ENCODE measurements at places on chromosomes 7 and 10. TPM values are rescaled to one million over a fixed set of nuclear protein-coding genes. Genes with fewer than 3 reads are reported as not detected.

GRCh38 chr7:92306153-92306552, 60.4 kb downstream of the ANKIB1 start:
- peaks cover 18% of the 10 kb centered on the region for H3K36me3 ChIP-seq
- no peaks in the 10 kb centered on the region for H3K4me1 ChIP-seq
- no peak for DNase-seq

The KEL gene
- not detected for total RNA-seq

The CPA4 gene
- not detected for total RNA-seq

The ADRA2A gene
- 1.7 TPM for total RNA-seq

The UTF1 gene
- not detected for total RNA-seq

DNA sequence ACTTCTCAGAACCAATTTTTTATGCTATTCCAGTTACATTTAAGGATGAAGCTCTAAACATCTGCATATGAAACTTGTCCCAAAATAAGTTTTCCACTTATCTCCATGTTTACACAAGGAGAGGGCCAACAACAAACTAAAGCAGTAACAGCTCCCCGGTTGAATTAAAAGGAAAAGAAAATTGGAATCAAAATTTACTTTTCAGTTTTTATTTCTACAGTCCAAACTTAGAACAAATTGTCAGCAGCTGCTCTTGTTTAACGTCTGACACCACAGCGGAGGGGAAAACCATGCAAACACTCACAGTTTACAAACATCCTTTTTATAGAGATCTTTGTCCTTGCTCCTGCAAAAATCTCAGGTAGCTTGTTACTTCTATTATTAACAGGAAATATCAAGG, 101.3 kb downstream of the COL28A1 start:
- H3K4me3 ChIP-seq: no peak overlapping the region
- DNase-seq: no peak
- no peaks in the 10 kb centered on the region for H3K4me1 ChIP-seq
- no peaks in the 10 kb centered on the region for H3K36me3 ChIP-seq

The CPVL gene
- total RNA-seq: not detected

The CPED1 gene
- 57.1 TPM for total RNA-seq

DNA sequence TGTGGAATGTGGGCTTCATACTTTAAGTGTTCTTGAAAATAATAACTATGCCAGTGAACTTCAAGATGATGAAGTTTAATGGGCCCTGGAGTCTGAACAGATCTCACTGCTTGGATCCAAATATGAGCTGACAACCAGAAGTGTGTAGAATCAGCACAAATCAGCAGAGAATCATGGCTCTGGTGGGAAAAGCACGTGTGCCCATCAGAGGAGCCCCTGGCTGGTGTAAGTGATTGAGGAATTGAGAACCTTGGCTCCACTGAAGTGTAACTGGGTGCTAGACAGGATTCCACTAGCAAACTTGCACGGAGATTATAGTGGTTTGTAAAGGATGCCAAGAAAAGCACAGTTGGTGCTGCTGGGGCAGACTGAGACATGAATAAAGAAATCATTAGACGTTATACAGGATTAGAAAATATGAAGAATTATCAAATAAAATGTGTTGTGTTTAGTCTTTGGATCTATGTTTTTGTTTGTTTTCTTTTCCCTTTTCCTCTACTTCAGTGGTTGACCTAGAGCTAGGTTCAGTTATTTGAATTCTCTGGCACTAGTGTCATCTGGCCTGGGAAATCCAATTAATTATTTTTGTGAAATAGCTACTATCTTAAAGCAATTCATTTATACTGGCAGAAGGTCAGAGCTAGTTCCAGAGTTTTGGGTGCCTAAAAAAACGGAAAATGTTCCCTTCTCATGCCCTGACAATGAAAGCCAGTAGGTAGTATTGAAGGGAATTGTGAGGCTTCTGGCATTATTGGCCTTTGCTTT, 175.7 kb upstream of the MEOX2 start:
- H3K27ac ChIP-seq: no peak overlapping the region
- H3K4me3 ChIP-seq: no peak overlapping the region
- no peaks in the 10 kb centered on the region for H3K36me3 ChIP-seq

The MAGI2 gene
- 7.1 TPM for total RNA-seq
